ENCODE measurements at places on chromosomes 1 and 21. TPM values are rescaled to one million over a fixed set of nuclear protein-coding genes. Genes with fewer than 3 reads are reported as not detected.
A peak's percentile ranks its signal among the peaks of the same experiment; 100 is the strongest.

DNA sequence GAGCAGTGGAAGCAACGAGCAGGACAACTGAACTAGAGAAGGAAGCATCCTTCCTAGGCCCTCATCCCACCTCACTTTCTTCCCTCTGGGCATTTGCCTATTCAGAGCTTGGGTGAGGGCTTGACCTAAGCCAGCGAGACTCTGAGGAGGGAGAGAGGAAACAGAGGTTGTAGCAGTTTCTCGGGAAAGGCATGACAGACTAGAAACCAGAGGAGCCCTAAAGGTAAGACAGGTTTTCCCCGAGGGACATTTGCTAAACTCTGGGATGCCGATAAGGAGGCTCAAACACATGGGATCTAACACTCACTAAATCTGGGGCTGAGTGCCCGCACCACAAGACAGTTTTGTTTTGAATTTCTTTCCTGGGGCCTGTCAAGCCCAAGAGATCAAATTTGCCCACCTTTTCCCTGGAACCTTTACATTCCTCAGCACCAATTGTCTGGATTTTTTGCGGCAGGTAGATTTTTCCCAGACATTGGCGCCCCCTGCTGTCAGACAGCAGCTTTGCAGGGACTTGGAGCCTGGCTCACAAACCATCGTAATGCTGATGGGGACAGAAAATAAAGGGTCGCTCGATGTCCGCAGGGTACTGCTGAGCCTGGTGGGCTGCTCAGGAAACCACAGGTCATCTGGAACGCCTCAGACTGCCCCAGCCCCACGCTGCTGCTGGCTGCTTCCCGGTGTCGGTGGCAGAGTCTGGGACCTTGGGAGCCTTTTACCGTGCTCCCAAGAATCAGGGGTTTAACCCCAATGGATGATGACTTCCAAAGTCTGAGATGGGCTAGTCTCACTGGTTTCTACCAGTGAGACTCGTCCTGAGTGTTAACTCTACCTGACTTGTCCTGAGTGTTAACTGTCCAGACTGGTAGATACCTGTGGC lies 23.4 kb upstream of the TSPAN2 start:
- H3K4me1 ChIP-seq, result no peaks in the 10 kb centered on the region
- no peak overlapping the region for H3K4me3 ChIP-seq
- no peak overlapping the region for H3K27ac ChIP-seq

GRCh38 chr1:1068517-1069055 lies 5.5 kb downstream of the RNF223 start:
- peak overlapping the region; percentile 54 for H3K4me3 ChIP-seq
- peaks cover 54% of the 10 kb centered on the region for H3K4me1 ChIP-seq
- H3K27me3 ChIP-seq, result peaks cover 42% of the 10 kb centered on the region
- no peak overlapping the region for H3K27ac ChIP-seq
- no peak for DNase-seq
- H3K36me3 ChIP-seq, result no peaks in the 10 kb centered on the region

GRCh38 chr1:42768172-42768571 lies 1.1 kb downstream of the C1orf50 start:
- DNase-seq, result no peak
- peaks cover 51% of the 10 kb centered on the region for H3K4me1 ChIP-seq
- peak overlapping the region; percentile 77 for H3K27ac ChIP-seq
- H3K27me3 ChIP-seq, result no peaks in the 10 kb centered on the region

DNA sequence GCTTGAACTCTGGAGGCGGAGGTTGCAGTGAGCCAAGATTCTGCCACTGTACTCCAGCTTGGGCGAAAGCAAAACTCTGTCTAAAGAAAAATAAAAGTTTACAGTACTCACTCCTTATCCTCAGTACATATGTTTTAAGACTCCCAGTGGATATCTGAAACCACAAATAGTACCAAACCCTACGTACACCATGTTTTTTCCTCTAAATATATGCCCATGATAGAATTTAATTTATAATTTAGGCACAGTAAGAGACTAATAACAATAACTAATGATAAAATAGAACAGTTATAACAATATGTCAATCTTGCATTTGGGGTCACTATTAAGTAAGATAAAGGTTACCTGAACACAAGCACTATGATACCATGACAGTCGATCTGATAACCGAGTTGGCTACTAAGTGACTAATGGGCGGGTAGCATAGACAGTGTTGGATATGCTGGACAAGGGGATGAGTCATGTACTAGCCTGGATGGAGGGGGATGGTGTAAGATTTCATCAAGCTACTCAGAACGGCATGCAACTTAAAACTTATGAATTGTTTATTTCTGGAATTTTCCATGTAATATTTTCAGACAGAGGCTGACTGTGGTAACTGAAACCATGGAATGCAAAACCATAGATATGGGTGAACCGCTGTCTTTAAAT lies 43.7 kb downstream of the ST7L start:
- H3K27me3 ChIP-seq, result no peaks in the 10 kb centered on the region
- no peak overlapping the region for H3K27ac ChIP-seq
- peaks cover 23% of the 10 kb centered on the region for H3K36me3 ChIP-seq
- DNase-seq, result no peak
- no peaks in the 10 kb centered on the region for H3K4me1 ChIP-seq
- no peak overlapping the region for H3K4me3 ChIP-seq

DNA sequence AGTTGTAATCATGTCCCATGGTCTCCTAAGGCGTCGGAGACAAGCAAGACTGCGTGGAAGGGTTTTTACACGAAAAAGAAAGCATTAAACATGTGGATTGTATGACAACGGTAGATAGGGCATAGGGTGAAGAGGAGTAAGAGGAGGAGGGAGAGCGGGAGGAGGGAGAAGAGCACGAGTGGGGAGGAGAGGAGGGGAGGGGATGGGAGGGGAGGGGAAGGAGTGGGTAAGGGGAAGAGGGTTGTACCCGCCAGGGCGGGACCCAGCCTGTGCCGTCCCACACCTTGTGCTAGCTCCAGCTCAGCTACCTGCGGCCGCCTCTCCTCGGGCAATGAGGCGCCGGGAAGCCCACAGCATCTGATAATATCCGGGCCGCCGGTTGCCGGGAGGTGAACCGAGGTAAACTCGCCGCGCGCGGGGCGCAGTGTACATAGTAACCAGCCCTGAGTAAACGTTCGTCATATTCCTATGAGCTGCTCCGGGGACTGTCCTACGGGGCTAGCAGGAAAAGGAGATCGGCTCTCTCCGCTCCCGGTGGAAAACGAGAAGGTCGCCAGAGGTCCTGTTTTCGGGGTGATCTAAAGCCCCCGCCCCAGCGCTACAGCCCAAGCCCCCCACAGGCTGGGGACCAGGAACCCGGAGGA lies 449 bp upstream of the RCAN3 start:
- H3K4me3 ChIP-seq, result peak overlapping the region; percentile 71
- no peaks in the 10 kb centered on the region for H3K27me3 ChIP-seq
- DNase-seq, result peak; percentile 78
- H3K27ac ChIP-seq, result peak overlapping the region; percentile 93
- H3K36me3 ChIP-seq, result no peaks in the 10 kb centered on the region
- H3K4me1 ChIP-seq, result peaks cover 44% of the 10 kb centered on the region

GRCh38 chr1:97164276-97164639 lies 442.7 kb downstream of the PTBP2 start:
- H3K27me3 ChIP-seq, result no peaks in the 10 kb centered on the region
- no peak overlapping the region for H3K4me3 ChIP-seq
- DNase-seq, result no peak
- no peak overlapping the region for H3K27ac ChIP-seq
- no peaks in the 10 kb centered on the region for H3K36me3 ChIP-seq

GRCh38 chr1:113678159-113678469 lies 81.2 kb downstream of the PHTF1 start:
- no peak overlapping the region for H3K27ac ChIP-seq
- H3K4me1 ChIP-seq, result no peaks in the 10 kb centered on the region
- DNase-seq, result no peak
- peaks cover 10% of the 10 kb centered on the region for H3K36me3 ChIP-seq
- H3K4me3 ChIP-seq, result no peak overlapping the region
- no peaks in the 10 kb centered on the region for H3K27me3 ChIP-seq

- H3K36me3 ChIP-seq, result no peaks in the 10 kb centered on the region
- H3K27ac ChIP-seq, result no peak overlapping the region
- H3K27me3 ChIP-seq, result peaks cover 33% of the 10 kb centered on the region
- no peaks in the 10 kb centered on the region for H3K4me1 ChIP-seq
- no peak overlapping the region for H3K4me3 ChIP-seq
- no peak for DNase-seq
These were observed 20.6 kb downstream of the COL6A2 start for GRCh38 chr21:46118316-46119143.

DNA sequence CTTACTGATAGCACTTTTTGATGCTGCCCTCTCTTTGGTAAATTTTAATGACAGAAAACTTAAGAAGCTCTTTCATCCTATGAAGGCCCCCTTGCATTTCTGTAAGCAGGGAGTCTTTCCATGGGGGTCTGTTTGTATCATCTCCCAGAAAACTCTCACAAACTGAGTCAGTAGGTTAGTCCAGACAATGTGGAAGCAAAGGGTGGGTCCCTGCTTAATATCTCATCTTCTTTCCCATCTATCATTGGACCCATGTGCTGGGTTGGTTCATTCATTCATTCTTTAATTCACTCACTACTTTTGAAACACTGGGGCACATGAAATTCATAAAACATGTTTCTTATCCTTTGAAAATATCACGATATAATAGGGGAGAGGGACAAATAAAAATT lies 164.3 kb downstream of the NTMT2 start:
- H3K4me1 ChIP-seq, result no peaks in the 10 kb centered on the region
- H3K27ac ChIP-seq, result no peak overlapping the region
- DNase-seq, result no peak
- H3K27me3 ChIP-seq, result no peaks in the 10 kb centered on the region
- no peak overlapping the region for H3K4me3 ChIP-seq

DNA sequence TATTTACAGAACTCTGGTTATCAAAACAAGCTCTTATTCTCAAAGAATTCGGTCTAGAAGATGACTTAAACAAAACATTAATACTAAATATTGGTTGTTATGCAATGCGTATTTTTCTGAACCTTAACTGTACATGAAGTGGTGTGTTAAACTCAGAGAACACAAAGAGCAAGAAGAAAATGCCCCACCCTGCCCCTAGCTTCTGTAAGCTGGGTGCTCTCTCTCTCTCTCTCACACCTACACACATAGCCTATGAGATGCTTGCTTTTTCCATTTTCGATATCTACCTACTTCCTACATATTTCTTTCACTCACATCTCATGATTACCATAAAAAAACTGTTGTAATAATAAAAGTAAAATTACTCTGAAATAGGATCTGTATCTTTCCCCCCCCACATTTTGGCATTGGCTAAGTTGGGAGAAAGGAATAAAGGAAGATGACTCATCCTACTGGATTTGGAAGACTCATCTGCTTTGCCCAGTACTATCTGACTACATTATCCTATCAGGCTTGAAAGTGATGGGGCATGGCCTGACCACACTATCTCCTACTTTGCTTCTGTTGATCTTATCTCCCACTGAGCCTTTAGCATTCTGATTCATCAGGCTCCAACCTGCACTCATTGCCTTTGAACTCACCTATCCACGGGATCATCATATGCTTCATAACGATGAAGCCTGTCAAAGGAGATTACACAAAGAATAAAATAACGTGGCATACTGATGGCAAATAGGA lies 2.9 kb downstream of the CRYZ start:
- peak overlapping the region; percentile 98 for H3K27ac ChIP-seq
- H3K4me3 ChIP-seq, result no peak overlapping the region
- no peaks in the 10 kb centered on the region for H3K27me3 ChIP-seq

DNA sequence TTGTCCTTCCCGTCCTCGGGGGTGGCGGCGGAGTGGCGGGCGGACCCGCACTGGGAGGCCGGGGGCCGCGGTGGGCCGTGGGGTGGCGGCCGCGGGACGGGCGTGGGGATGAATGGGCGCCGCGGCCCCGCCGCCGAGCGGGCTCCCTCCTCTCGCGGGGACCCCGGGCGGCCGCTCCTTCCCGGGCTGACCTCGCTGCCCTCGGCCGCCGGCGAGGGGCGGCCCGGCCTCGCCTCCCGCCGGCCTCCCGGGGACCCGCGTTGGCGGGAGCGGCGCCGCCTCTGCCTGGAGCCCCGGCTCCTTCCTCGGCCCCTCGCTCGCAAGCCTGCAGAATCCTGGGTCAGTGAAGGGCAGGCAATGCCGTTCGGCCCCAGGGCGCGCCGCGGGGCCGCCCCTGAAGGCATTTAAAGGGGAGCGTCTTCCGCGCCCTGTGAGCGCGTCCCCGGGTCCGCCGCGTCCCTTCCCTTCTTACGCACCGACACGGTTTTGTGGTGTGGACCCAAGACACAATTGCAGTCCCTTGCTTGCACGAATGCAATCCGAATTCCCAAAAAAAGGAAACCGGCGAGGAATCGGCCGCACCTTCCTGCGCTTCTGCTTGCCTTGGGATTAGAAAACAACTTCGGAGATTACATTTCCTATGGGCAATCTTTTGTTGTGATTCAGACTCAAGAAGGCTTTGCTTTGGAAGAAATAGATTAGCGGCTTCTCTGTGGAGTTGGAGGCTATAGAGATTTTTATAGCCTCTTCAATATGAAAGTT lies 776 bp downstream of the ITSN1 start:
- H3K27me3 ChIP-seq, result no peaks in the 10 kb centered on the region
- DNase-seq, result no peak
- no peaks in the 10 kb centered on the region for H3K36me3 ChIP-seq
- H3K4me1 ChIP-seq, result peaks cover 41% of the 10 kb centered on the region
- H3K27ac ChIP-seq, result peak overlapping the region; percentile 89

GRCh38 chr1:10639775-10640578 lies 156.5 kb downstream of the CASZ1 start:
- H3K4me3 ChIP-seq, result no peak overlapping the region
- H3K36me3 ChIP-seq, result no peaks in the 10 kb centered on the region
- H3K27me3 ChIP-seq, result no peaks in the 10 kb centered on the region
- no peak overlapping the region for H3K27ac ChIP-seq
- no peak for DNase-seq

DNA sequence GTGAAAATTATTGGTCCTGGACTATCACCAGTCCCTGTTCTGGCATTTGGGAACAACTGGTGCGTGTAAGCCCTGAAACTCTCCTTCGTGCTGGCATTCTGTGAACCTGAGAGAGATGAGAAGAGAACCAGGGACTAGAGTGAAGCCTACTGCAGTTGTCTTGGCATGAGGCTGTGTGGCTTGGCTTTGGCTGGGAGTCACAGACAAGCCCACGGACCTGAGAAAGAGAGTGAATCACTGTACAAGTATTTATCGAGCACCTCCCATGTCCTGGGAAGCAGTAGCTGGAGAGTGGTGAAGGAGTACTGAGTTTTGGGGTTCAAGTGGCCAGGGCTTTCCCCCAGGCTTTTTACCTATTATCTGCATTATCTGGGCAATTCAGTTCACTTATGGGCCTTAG lies 63.3 kb downstream of the FGGY start:
- H3K36me3 ChIP-seq, result no peaks in the 10 kb centered on the region
- H3K27ac ChIP-seq, result peak overlapping the region; percentile 51

Gene AKR7A2
- total RNA-seq, result 91.8 TPM

Gene CSF3R
- 3.5 TPM for total RNA-seq

Gene ERMAP
- 4.4 TPM for total RNA-seq

Gene KCNJ15
- total RNA-seq, result not detected

Gene CFAP141
- not detected for total RNA-seq

Gene MNDA
- not detected for total RNA-seq

Gene SLC26A9
- 0.15 TPM for total RNA-seq

Gene SLFNL1
- not detected for total RNA-seq

Gene PSRC1
- 26.5 TPM for total RNA-seq

Gene FAF1
- total RNA-seq, result 63.3 TPM

Gene MANEAL
- total RNA-seq, result 16.8 TPM

All from HepG2 (cell line).